ENCODE measurements at places on chromosomes 4 and X. TPM values are rescaled to one million over a fixed set of nuclear protein-coding genes. Genes with fewer than 3 reads are reported as not detected.
A peak's percentile ranks its signal among the peaks of the same experiment; 100 is the strongest.

DNA sequence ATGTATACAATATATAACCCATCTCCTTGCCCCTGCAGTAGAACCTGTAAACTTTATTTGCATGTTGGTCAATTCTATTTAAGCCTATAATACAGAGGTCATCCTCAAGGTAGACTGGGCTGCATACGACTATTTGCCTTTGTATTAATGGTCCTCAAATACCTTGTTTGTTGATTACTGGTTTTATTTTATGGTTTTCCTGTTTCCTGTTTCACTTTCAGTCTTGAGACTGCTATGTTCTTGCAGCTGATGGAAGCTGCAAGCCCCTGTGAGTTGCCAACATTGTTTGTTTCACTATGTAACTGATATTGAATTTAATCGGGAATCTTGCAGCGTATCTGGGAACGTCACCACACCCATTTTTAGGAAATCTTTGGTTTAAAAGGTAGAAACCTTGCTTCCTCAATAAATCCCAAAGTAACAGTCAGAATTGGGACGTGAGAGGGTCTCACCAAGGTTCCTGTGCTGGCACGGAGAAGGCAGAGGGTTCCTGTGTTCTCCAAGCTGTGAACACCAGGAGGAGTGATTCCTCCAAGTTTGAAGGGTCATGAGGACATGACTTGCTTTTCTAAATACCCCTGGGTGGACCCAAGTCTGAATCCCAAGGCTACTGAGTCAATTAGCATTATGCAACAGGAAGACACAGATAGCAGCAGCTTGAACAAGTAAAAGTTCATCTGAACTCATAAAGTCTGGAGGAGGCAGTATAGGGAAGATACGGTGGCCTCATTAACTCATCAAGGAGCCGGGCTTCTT, 110.6 kb upstream of the PNPLA4 start:
- no peak overlapping the region for H3K4me3 ChIP-seq
- no peaks in the 10 kb centered on the region for H3K4me1 ChIP-seq
- DNase-seq: no peak
- no peaks in the 10 kb centered on the region for H3K36me3 ChIP-seq
- H3K27me3 ChIP-seq: no peaks in the 10 kb centered on the region

DNA sequence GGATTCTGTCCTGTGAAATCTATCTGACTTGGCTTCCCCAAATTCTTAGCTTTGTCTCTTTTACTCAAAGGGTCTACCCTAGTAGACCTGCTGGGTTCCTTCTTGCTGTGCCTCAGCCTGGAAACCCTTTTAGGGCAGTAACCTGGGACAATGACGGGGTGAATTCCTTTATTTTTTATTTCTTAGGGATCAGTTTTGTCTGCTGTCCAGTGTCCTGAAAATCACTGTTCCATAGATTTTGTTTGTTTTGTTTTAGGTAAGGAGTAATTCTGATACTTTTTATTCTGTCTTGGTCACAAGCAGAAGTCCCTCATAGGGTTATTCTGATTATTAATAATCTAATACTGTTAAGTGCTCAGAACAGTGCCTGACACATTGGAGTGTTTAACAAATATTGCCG, 118.9 kb downstream of the EVC2 start:
- H3K4me3 ChIP-seq: no peak overlapping the region
- no peaks in the 10 kb centered on the region for H3K4me1 ChIP-seq
- no peak overlapping the region for H3K27ac ChIP-seq
- H3K27me3 ChIP-seq: no peaks in the 10 kb centered on the region
- DNase-seq: no peak

DNA sequence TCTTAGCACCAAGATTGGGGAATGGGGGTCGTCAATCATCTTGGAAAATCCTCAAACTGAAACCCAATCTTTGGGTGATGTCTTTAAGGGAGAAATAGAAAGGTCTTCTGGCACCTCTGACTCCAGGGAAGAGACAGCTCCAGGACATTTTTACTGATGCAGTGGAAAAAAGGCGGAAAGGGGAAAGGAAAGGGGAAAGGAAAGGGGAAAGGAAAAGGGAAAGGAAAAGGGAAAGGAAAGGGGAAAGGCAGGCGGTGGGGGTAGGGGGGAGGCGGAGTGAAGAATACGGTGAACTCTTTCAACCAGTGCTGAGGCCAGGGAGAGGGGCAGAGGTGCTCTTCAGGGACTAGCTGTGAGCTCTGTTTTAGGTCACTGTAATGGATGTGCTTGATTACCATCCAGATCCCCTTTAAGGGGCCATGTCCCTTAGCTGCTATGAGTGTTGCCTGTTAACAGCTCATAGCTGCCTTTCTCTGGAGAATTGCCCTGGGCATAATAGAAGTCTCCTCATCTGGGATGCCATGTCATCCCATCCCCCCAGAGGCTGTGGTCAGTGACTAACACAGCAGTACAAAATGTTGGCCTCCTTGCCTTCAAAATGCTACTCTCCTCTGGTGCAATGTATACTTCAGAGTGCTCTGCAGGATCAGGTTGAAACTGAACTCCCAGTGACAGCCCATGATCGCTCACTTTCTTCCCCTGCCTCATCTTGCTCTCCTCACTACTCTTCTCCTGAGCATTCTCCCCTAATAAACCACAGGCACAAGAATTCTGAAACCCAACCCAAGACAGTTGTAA, 92.4 kb upstream of the AP1S2 start:
- H3K36me3 ChIP-seq: no peaks in the 10 kb centered on the region
- DNase-seq: no peak
- no peaks in the 10 kb centered on the region for H3K4me1 ChIP-seq

- no peaks in the 10 kb centered on the region for H3K36me3 ChIP-seq
- no peak for DNase-seq
- no peak overlapping the region for H3K4me3 ChIP-seq
- H3K4me1 ChIP-seq: no peaks in the 10 kb centered on the region
These were observed 80.0 kb upstream of the FGF13 start for GRCh38 chrX:138791551-138791950.

GRCh38 chr4:22434895-22435294, 81.0 kb downstream of the ADGRA3 start:
- H3K36me3 ChIP-seq: no peaks in the 10 kb centered on the region
- peak; percentile 51 for DNase-seq
- peaks cover 8% of the 10 kb centered on the region for H3K4me1 ChIP-seq
- no peaks in the 10 kb centered on the region for H3K27me3 ChIP-seq
- no peak overlapping the region for H3K27ac ChIP-seq

- H3K27me3 ChIP-seq: no peaks in the 10 kb centered on the region
- no peaks in the 10 kb centered on the region for H3K36me3 ChIP-seq
- no peak overlapping the region for H3K27ac ChIP-seq
- no peak for DNase-seq
- no peaks in the 10 kb centered on the region for H3K4me1 ChIP-seq
- no peak overlapping the region for H3K4me3 ChIP-seq
These were observed 231.3 kb upstream of the TET2 start for GRCh38 chr4:104915373-104915772.

DNA sequence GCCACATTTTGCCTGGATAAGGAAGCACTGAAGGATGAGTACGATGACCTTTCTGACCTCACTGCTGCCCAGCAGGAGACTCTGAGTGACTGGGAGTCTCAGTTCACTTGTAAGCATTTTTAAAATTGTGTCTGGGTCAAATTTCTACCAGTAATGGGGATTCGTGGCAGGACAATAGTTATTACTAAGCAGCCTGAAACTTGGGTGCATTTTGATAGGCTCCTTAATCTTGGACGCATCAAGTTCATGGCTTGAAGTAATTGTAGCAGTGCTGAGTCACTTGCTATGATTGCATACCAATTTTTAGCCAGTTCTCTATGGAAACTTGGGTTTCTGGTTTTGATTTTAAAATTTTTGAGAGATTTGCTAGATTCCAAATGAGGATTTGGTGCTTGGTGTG, 4.3 kb downstream of the PGRMC1 start:
- no peaks in the 10 kb centered on the region for H3K36me3 ChIP-seq
- H3K27me3 ChIP-seq: no peaks in the 10 kb centered on the region
- H3K4me1 ChIP-seq: no peaks in the 10 kb centered on the region
- H3K27ac ChIP-seq: no peak overlapping the region
- DNase-seq: no peak

GRCh38 chr4:80243274-80244018, 23.0 kb upstream of the FGF5 start:
- H3K4me1 ChIP-seq: no peaks in the 10 kb centered on the region
- no peaks in the 10 kb centered on the region for H3K36me3 ChIP-seq
- DNase-seq: no peak
- H3K27me3 ChIP-seq: no peaks in the 10 kb centered on the region
- H3K4me3 ChIP-seq: no peak overlapping the region
- no peak overlapping the region for H3K27ac ChIP-seq

- H3K27me3 ChIP-seq: no peaks in the 10 kb centered on the region
- no peak overlapping the region for H3K27ac ChIP-seq
- H3K4me1 ChIP-seq: no peaks in the 10 kb centered on the region
These were observed 11.9 kb downstream of the HUWE1 start for GRCh38 chrX:53674581-53674980.

DNA sequence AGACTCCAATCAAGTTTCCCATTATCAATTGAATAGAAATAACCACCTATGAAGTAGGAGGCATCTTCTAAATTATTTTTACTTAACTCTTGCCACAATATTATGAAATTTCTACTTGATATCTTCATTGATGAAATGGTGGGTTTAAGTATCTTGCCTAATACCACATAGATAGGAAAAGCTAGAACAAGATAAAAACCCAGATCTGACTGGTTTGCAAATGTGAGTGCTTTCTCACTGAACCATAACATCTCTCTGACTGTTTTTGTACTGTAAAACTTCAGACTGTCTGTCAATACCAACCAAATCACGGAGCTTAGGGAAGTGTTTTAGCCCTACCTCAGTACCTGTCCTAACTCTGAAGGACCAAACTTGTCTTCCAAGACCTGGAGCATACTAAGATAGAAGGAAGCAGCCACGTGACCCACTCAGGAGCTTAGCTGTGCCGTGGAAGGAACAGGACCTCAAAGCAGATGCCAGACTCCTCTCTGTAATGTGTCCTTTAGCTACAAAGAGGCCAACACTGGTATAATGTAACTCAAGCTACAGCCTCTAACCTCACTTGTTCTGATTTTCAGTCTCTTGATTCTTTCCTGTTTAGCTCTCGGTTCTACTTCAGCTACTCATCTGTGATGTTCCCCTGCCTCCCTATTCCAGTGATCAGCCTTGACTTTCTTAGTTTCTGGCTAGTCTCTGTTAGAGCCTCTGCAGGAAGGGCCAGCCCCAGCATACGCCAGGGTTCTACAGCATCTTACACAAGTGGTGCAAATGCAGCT, 84.4 kb downstream of the LRP2BP start:
- H3K4me3 ChIP-seq: no peak overlapping the region
- DNase-seq: no peak
- H3K4me1 ChIP-seq: peaks cover 15% of the 10 kb centered on the region
- no peaks in the 10 kb centered on the region for H3K27me3 ChIP-seq
- H3K36me3 ChIP-seq: no peaks in the 10 kb centered on the region

DNA sequence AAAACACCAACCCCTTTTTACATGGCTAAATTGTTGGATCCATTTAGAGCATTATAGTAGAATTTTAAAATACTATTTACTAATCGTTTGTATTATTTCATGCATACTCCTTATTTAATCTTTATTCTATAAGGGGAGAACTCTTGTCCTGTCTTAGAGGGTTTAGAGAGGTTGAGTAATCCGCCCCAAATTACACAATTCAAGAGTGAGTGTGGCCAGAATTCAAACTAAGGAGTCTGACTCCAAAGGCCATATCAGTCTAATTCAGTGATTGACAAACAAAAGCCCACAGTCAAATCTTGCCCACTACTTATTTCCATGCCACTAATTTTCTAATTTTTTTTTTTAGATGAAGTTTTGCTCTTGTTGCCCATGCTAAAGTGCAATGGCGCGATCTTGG, 33.7 kb upstream of the NEIL3 start:
- no peaks in the 10 kb centered on the region for H3K27me3 ChIP-seq
- H3K27ac ChIP-seq: no peak overlapping the region
- H3K4me3 ChIP-seq: no peak overlapping the region
- no peak for DNase-seq
- H3K4me1 ChIP-seq: no peaks in the 10 kb centered on the region

GRCh38 chrX:7086384-7086783, 61.1 kb upstream of the STS start:
- DNase-seq: no peak
- peaks cover 25% of the 10 kb centered on the region for H3K4me1 ChIP-seq
- no peak overlapping the region for H3K4me3 ChIP-seq
- no peak overlapping the region for H3K27ac ChIP-seq

GRCh38 chr4:4789462-4789861, 70.0 kb upstream of the MSX1 start:
- DNase-seq: no peak
- H3K27me3 ChIP-seq: no peaks in the 10 kb centered on the region
- no peak overlapping the region for H3K4me3 ChIP-seq
- no peaks in the 10 kb centered on the region for H3K36me3 ChIP-seq

DNA sequence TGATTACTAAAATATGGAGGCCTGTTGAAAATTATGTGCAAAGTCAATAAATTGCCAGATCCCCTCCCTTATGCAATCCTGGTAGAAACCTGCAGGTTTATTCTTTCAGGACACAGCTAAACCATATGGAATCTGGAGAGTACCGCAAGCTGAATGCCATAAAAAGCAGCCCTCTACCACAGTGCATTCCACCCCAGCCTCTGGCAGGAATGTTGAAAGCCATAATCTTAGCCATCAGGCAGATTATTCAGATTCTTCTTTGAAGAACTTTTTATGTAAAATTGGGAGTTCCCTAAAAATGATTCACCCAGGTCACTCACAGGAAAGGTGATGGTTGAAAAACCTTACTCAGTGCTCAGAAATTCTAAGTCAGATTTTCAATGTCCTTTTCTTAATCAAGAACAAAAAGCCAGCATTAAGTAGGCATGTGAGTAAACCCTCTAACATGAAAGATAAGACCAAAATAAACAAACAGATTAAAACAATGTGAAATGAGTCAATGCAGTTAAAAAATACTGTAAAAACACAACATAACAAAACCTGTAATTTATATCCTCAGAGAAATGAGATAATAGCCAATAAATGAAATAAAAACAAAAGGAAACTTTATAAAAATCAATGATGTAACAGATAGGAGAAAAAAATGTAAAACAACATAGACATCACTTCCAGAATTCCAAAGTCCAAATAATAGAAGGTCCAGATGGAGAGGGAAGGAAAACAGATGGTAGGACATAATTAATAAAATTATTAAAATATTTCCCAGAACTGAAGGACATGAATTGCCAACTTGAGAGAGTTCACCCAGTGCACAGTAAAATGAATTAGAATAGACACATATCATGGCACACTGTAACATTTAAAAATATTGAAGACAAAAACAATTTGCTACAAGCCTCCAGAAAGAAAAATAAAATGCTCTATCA, 226.9 kb downstream of the FSTL5 start:
- peaks cover 6% of the 10 kb centered on the region for H3K4me1 ChIP-seq
- H3K27me3 ChIP-seq: no peaks in the 10 kb centered on the region
- no peaks in the 10 kb centered on the region for H3K36me3 ChIP-seq
- DNase-seq: no peak
- H3K27ac ChIP-seq: no peak overlapping the region

GRCh38 chrX:130196466-130196865, 24.7 kb downstream of the RAB33A start:
- DNase-seq: no peak
- no peaks in the 10 kb centered on the region for H3K36me3 ChIP-seq
- H3K4me3 ChIP-seq: no peak overlapping the region
- no peaks in the 10 kb centered on the region for H3K27me3 ChIP-seq

GRCh38 chr4:107900067-107900466, 31.3 kb upstream of the CYP2U1 start:
- no peaks in the 10 kb centered on the region for H3K27me3 ChIP-seq
- H3K4me3 ChIP-seq: no peak overlapping the region
- H3K36me3 ChIP-seq: no peaks in the 10 kb centered on the region

GRCh38 chrX:132407691-132408090, 81.1 kb downstream of the MBNL3 start:
- H3K4me1 ChIP-seq: peaks cover 25% of the 10 kb centered on the region
- H3K36me3 ChIP-seq: no peaks in the 10 kb centered on the region
- DNase-seq: no peak
- H3K4me3 ChIP-seq: no peak overlapping the region
- H3K27ac ChIP-seq: no peak overlapping the region

Gene PLAC8
- 23.0 TPM for total RNA-seq

Gene GUCY1B1
- not detected for total RNA-seq

Gene SYTL4
- 6.1 TPM for total RNA-seq

Gene NLGN3
- total RNA-seq: 0.67 TPM

Gene SLC39A8
- total RNA-seq: 14.1 TPM

Gene SOWAHD
- total RNA-seq: 2.2 TPM

All from Caco-2 (cell line).